ENCODE measurements at places on chromosomes 2 and 18. TPM values are rescaled to one million over a fixed set of nuclear protein-coding genes. Genes with fewer than 3 reads are reported as not detected.

The RAB17 gene
- total RNA-seq, result not detected

The SLC4A5 gene
- 3.7 TPM for total RNA-seq

The CNRIP1 gene
- not detected for total RNA-seq

The DLGAP1 gene
- total RNA-seq, result 0.44 TPM

The SKOR2 gene
- not detected for total RNA-seq

The FBXO15 gene
- 0.46 TPM for total RNA-seq

The CDKL4 gene
- total RNA-seq, result 0.54 TPM

The SCN7A gene
- not detected for total RNA-seq

The PROM2 gene
- total RNA-seq, result 1.4 TPM
